GM12878 (cell line): ENCODE measurements at places on chromosomes 2 and 18.

DNA sequence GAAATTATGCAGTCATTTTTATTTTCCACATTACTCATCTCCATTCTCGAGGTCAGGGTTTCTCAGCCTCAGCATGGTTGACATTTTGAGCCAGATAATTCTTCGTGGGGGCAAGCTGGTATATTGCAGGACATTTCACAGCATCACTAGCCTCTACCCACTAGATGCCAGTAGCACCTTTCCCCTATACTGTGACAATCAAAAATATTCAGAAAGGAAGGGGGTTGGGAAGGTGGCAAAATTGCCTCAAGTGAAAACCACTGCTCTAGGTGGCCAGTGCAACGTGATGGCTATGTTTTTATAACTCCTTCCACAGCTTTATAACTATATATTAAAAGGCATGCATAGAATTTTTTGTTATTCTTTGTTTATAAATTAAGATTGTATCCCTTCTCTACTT lies 294.5 kb downstream of the CNTNAP5 start:
- H3K27ac ChIP-seq: no peak overlapping the region
- no peaks in the 10 kb centered on the region for H3K27me3 ChIP-seq
- H3K36me3 ChIP-seq: no peaks in the 10 kb centered on the region
- no peak overlapping the region for H3K4me3 ChIP-seq
- DNase-seq: no peak
- H3K4me1 ChIP-seq: no peaks in the 10 kb centered on the region

DNA sequence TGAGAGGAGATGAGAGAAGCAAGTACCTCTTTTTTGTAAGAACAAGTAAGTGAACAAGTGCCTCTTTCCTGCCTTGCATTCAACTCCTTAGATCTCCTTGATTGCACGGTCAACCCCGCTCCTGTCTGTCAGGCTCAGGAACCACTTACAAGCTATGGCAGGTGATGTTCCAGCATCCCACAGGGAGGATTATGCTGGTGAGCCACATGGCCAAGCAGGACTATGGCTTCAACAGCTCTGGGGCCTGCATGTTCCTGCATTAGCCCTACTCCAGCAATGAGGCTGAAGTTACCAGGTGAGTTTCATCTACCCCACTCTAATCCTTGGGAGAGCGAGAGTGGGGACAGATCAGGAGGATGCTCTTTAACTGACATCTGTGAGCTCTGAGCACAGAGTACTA lies 29.5 kb downstream of the TTC32 start:
- H3K27ac ChIP-seq: no peak overlapping the region
- no peaks in the 10 kb centered on the region for H3K4me1 ChIP-seq
- no peak for DNase-seq
- no peaks in the 10 kb centered on the region for H3K36me3 ChIP-seq
- no peaks in the 10 kb centered on the region for H3K27me3 ChIP-seq

- no peak overlapping the region for H3K27ac ChIP-seq
- DNase-seq: peak; percentile 30
- H3K27me3 ChIP-seq: no peaks in the 10 kb centered on the region
- H3K4me3 ChIP-seq: no peak overlapping the region
These were observed 84.7 kb downstream of the EHD3 start for GRCh38 chr2:31318361-31319336.

DNA sequence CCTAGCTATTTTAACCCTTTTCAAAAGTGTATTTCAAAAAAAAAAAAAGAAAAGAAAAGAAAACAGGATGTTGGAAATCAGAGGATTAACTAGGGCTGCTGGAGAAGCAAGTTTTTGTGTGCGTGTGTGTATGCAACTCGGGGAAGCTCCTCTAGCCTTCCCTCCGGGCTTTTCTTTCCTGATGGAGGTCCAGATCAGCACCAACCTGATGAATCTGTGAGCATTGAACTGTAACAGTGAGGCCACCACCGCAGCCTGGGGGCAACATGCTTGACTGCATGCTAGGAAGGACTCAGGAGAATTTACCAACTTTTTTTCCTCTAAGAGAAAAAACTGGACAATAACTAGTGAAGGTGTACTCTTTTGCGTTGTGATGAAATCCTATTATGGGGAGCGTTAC lies 2.3 kb downstream of the OBSL1 start:
- no peaks in the 10 kb centered on the region for H3K4me1 ChIP-seq
- peaks cover 2% of the 10 kb centered on the region; the same call in 1 of the 2 replicates for H3K27me3 ChIP-seq

- H3K36me3 ChIP-seq: no peaks in the 10 kb centered on the region
- H3K4me1 ChIP-seq: no peaks in the 10 kb centered on the region
- H3K27ac ChIP-seq: no peak overlapping the region
These were observed 21.5 kb upstream of the TFPI start for GRCh38 chr2:187575751-187576067.

DNA sequence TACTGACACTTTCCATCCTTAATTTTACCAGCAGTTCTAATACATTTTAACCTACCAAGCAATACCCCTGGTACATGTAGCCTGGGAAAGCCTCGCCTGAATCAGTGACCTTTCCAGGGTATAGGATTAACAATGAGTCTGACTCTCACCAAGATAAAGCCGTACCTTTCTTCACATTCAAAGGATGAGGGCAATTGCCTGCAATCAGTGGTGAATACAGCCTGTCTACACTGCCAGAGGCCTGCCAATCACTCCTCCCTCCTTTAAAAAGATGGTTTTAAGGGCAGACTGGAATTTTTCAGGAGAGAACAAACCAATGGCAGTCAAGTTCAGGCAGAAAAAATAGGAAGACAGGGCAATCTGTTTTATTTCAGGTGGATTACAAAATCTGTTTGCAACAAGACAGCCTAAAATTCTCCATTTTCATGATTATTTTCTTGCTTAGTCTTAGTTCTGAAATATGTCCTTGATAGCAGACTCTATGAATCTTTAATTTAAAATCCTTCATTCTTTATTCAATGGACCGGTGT lies 4.8 kb downstream of the EPHA4 start:
- no peak overlapping the region for H3K4me3 ChIP-seq
- H3K36me3 ChIP-seq: no peaks in the 10 kb centered on the region
- H3K27ac ChIP-seq: no peak overlapping the region
- no peaks in the 10 kb centered on the region; the same call in 1 of the 2 replicates for H3K27me3 ChIP-seq
- peaks cover 3% of the 10 kb centered on the region; the same call in 1 of the 2 replicates for H3K4me1 ChIP-seq

- no peaks in the 10 kb centered on the region for H3K4me1 ChIP-seq
- DNase-seq: no peak
- H3K27ac ChIP-seq: no peak overlapping the region
- H3K36me3 ChIP-seq: no peaks in the 10 kb centered on the region
- H3K4me3 ChIP-seq: no peak overlapping the region
- H3K27me3 ChIP-seq: no peaks in the 10 kb centered on the region
These were observed 7.9 kb downstream of the SLC16A14 start for GRCh38 chr2:230060672-230061293.

DNA sequence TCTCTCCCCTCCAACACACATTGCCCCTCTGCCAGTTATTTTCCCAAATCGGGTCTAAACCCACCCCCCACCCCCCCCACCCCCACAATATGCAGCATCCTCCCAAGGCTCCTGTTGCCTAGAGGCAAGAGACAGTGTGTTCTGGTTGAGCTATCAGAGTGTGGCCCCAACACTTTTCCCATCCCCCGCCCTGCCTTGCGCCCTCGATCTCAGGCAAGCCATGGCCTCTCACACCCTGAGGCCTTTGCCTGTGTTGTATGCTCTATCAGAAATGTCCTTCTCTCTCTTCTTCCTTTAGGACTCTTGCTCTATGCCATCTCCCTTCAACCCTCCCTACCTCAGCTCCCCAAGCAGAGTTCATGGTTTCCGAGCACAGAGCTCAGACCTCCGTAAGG lies 9.5 kb upstream of the GRHL1 start:
- H3K4me1 ChIP-seq: peaks cover 6% of the 10 kb centered on the region; the same call in 1 of the 2 replicates
- no peaks in the 10 kb centered on the region for H3K27me3 ChIP-seq
- no peak overlapping the region for H3K27ac ChIP-seq
- no peaks in the 10 kb centered on the region for H3K36me3 ChIP-seq
- no peak for DNase-seq

DNA sequence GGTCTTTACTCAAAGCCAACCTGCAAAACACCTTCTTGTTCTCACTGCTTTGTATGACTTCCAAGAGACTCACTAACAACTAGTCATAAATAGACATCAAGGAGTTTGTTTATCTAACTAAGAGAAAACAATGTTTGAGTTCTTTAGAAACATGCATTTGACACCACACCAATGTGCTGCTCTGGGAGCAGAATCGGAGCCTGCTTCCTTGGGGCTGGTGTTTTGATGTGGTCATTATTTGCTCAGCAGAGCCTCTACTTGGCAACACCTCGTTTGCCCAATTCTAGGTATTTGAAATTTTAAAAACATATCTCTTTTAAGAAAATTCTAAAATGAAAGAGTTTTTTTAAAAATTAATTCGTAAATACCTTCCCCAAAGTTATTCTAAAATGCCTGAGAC lies 167.5 kb downstream of the BCL2 start:
- no peak for DNase-seq
- H3K27ac ChIP-seq: peak overlapping the region; percentile 100
- H3K4me1 ChIP-seq: peaks cover 75% of the 10 kb centered on the region
- H3K4me3 ChIP-seq: no peak overlapping the region
- H3K27me3 ChIP-seq: no peaks in the 10 kb centered on the region
- peaks cover 2% of the 10 kb centered on the region; the same call in 1 of the 2 replicates for H3K36me3 ChIP-seq

GRCh38 chr2:31101701-31102100 lies 36.5 kb downstream of the GALNT14 start:
- no peak overlapping the region for H3K27ac ChIP-seq
- no peak overlapping the region for H3K4me3 ChIP-seq
- H3K36me3 ChIP-seq: no peaks in the 10 kb centered on the region
- no peak for DNase-seq

- no peaks in the 10 kb centered on the region for H3K36me3 ChIP-seq
- no peak for DNase-seq
- H3K4me1 ChIP-seq: no peaks in the 10 kb centered on the region
- no peak overlapping the region for H3K4me3 ChIP-seq
- no peak overlapping the region for H3K27ac ChIP-seq
- no peaks in the 10 kb centered on the region for H3K27me3 ChIP-seq
These were observed 1085.4 kb upstream of the NRXN1 start for GRCh38 chr2:52117299-52117698.

DNA sequence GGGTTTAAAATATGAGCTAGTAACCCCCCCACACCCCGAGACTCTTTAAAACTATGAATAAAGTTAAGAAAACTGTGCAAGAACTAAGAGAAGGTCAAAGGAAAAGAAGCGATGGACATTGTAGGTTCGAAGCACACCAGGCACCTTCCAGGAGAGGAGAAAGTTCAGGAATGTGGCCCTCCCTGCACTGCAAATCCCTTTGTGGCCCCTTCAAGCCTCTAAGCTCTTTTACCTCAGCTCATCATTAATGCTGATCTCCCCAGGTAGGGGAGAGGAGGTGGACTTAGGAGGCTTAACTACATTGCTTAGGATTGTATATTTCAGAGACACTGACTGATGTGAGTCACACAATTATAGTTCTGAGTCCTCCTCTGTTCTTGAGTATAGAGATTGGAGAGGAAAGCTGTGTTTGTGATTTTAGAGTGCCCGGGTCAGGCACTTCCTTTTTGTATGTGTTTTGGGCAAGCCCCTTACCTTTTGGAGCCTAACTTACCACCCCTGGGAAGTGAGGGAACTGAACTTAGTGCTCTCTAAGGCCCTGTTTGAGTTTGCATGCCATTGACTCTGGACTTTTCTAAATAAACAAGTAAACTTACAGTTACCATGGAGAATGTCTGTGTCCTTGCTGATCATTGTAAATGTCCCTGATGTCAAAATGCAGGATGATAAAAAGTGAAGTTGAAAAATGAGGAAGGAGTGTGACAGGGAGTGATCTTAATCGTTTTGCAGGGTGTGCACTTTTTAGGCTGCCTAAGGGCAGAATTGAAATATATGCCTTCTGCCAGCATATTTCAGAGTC lies 140.8 kb upstream of the ZEB2 start:
- DNase-seq: no peak
- H3K27ac ChIP-seq: no peak overlapping the region
- no peaks in the 10 kb centered on the region for H3K36me3 ChIP-seq
- no peak overlapping the region for H3K4me3 ChIP-seq
- H3K27me3 ChIP-seq: no peaks in the 10 kb centered on the region

- H3K4me1 ChIP-seq: no peaks in the 10 kb centered on the region
- no peak overlapping the region for H3K4me3 ChIP-seq
- H3K36me3 ChIP-seq: no peaks in the 10 kb centered on the region
- H3K27me3 ChIP-seq: no peaks in the 10 kb centered on the region
These were observed 37.0 kb downstream of the DAW1 start for GRCh38 chr2:227908266-227909054.

DNA sequence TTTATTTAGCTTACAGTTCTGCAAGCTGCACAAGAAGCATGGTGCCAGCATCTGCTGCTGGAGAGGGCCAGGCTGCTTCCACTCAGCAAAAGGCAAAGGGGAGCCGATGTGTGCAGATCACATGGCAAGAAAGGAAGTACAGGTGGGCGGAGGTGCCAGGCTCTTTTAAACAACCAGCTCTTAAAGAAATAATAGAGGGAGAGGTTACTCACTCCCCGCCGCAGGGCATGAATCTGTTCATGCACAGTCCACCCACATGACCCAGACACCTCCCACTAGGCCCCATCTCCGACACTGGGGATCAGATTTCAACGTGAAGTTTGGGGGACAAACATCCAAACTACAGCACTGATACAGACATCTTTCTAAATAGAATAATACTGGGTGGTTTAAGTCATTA lies 105.8 kb downstream of the MTCL1 start:
- no peaks in the 10 kb centered on the region; the same call in none of the 2 replicates for H3K27me3 ChIP-seq
- H3K36me3 ChIP-seq: no peaks in the 10 kb centered on the region
- DNase-seq: no peak
- H3K4me1 ChIP-seq: no peaks in the 10 kb centered on the region
- H3K27ac ChIP-seq: no peak overlapping the region
- H3K4me3 ChIP-seq: no peak overlapping the region

DNA sequence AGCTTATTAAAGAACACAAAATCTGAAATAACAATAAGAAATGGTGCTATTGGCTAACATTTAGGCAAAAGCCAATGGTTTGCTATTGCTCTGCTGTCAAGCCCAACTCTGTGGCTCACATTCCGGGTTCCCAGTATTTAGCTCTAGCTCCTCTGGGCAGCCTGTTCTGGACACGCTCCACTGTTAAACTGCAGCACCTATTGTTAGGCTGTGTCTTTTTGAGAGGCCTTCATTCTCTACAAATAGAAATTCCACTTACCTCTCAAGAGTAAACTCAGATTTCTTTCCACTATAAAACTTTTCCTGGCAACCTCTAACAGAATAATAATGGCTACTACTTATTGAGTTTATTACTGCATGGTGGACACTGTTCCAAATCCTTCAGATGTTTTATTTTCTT lies 3.7 kb upstream of the KLHL14 start:
- H3K27me3 ChIP-seq: peaks cover 1% of the 10 kb centered on the region; the same call in 1 of the 2 replicates
- H3K27ac ChIP-seq: no peak overlapping the region
- no peaks in the 10 kb centered on the region for H3K4me1 ChIP-seq
- H3K4me3 ChIP-seq: no peak overlapping the region
- no peak for DNase-seq
- no peaks in the 10 kb centered on the region for H3K36me3 ChIP-seq

DNA sequence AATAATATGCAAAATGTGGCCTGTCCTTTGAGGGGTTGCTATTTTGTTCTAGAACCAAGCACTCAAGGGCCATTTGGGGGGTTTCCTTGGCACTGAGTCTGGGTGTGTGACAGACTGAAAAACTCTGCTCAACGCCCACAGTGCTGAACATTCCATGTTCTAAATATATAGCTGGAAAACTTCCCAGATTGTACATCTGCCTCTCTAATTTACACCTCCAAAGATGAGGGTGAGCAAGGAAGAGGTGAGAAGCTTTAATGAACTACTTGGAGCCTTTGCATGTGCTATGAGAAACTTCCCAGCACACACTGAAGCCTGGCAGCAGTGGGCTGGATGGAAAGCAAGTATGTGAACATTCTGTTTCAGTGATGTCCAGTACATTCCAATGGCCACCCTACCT lies 296.7 kb upstream of the KCNH7 start:
- H3K27me3 ChIP-seq: no peaks in the 10 kb centered on the region
- H3K27ac ChIP-seq: no peak overlapping the region
- H3K4me3 ChIP-seq: no peak overlapping the region
- no peaks in the 10 kb centered on the region for H3K4me1 ChIP-seq
- no peak for DNase-seq
